ENCODE measurements at places on chromosomes 4 and X.

- DNase-seq, result no peak
These were observed 73.0 kb upstream of the CLCN4 start for GRCh38 chrX:10083809-10084208.

DNA sequence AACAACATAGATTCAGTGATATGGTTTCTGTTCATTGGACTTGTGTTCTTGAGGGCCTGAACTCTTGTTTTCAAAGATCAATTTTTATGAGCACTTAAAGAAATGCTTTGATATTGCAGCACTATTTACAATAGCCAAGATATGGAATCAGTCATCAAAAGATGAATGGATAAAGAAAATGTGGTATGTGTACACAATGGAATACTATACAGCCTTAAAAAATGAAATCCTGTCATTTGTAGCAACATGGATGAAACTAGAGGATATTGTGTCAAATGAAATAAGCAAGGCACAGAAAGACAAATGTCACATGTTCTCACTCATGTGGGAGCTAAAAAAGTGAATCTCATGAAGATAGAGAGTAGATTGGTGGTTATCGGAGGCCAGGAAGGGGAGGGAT is 21.9 kb downstream of the RNF128 start:
- DNase-seq, result no peak

- no peak for DNase-seq
These were observed 12.2 kb upstream of the EXOSC9 start for GRCh38 chr4:121788896-121789295.

- no peak for DNase-seq
These were observed 23.6 kb downstream of the SH3BP2 start for GRCh38 chr4:2816401-2816954.

- no peak for DNase-seq
These were observed 1.4 kb downstream of the SEPSECS start for GRCh38 chr4:25158817-25159216.

DNA sequence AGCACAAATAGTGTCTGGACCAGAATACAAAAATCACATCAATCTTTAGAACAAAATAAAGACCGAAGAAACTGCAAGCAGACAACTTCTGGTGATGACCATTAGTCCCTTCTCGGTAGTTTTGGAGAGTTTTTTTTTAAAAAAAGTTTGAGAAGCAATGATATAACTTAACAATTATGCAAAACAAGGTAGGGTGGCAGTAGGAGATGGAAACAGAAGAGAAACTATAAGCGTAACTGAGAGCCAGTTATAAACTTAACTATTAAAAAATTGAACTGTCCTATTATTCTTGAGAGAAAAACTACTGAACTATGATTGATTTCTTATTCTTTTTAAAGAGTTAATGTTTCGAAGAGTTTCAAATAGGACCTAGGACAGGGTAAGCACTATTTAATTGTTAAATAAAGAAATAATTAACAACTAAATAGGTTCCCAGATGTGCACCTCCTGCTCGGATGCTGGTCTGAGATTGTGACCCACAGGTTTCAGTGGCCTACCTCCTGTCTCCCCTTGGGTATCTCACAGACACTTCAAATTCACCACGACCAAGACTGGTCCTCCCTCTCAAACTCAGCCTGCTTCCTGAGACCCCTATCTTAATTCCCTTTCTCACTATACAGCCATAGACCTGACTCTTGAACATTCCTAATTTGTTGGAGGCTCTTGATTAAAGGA is 81.3 kb downstream of the LEF1 start:
- DNase-seq, result no peak

DNA sequence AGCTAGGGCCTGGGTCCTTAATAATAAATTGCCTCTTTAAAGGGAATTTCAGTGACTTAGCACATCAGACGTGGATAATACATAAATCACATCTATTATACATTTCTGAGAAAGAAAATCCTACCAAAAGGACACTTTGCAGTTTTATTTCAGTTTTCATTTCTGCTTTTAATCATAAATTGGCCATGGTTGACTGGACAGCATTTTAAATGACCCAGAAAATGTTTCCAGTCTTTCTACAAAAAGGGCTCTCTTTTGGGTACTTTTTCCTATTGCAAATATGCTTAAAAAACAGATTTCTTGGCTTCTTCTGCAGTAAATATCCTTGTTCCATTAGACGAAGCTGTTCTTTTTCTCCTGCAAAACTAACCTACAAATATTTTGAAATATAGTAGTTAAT is 41.4 kb upstream of the LPAR4 start:
- DNase-seq, result no peak

- no peak for DNase-seq
These were observed 76.4 kb downstream of the LEF1 start for GRCh38 chr4:108092288-108092687.

GRCh38 chr4:115660465-115660864 is 547.0 kb upstream of the NDST4 start:
- DNase-seq, result no peak

DNA sequence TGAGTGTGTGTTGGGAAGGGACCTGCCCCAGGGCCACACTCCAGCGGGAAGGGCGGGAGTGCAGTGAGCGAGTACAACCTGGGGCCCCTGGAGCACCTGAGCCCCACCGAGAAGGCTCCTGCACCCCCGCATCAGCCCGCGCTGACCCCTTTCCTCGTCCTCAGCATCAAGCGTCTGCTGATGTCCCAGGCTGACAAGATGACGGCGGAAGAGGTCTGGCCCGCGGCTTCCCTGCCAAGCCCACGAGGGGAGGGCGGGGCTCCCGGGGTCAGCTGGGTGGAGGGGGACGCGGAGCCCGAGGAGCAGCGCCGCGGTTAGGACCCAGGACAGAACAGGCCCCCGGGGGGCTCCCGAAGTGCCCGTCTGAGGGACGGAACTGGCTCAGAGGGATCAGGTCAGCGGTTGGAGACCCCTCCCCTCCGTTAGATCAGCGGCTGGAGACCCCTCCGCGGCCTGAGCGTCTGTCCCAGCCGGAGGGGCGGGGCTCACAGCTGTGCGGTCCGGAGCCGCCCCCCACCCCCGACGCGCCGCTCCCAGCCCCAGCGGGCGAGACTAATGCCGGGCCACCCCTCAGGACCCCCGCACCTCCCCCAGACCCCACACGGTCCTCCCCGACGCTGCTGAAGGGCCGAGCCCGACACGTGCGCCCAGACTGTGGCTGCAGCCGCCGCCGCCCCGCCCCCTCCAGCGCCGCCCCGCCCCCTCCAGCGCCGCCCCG is 6.7 kb downstream of the MYL5 start:
- no peak for DNase-seq

- DNase-seq, result no peak
These were observed 1293.6 kb upstream of the TENM3 start for GRCh38 chr4:180949424-180950213.

DNA sequence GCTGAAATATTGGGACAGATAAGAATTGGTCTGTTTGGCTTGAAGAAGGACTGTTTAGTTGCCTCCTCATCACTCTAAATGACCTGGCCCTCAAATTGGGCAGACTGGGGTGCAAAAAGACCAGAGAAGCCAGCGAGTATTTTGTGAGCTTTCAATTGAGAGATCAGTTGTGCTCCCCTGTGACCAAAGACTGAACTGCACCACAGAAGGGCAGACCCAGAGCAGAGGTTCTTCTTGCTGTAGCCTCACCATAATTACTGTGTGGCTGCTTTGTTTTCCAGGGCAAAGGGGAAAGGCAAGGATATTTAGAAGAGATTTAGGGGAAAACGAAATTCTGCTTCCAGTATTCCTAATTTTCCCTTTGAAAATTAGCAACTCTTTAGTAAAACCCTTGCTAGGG is 104.0 kb upstream of the MBNL3 start:
- no peak for DNase-seq

- DNase-seq, result no peak
These were observed 197.1 kb downstream of the SPRY1 start for GRCh38 chr4:123593655-123594054.

GRCh38 chrX:37349221-37350033 is at the start of gene PRRG1:
TSS of gene PRRG1 (plus strand) at chrX:37349364. CDS start at chrX:37406250, 56,886 bp downstream.
- peak; percentile 46 for DNase-seq

GRCh38 chr4:6267573-6267972 is 2.1 kb upstream of the WFS1 start:
- no peak for DNase-seq

DNA sequence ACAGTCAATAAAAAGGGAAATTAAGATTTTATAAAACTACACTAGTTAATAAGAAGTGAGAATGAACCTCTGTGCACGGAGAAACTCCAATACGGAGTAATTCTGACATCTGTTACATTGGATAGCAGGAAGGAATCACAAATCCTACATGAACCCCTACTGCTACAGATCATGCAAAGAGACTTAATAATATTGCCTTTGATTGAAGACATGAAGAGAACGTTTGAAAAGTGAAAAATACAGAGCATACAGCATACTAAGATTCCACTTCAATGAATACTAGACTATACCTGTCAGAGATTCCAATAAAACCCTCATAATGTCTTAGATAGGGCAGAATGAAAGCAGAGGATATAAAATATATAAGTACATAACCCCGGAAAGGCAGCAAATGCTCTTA is 360.4 kb upstream of the GALNT7 start:
- no peak for DNase-seq

- no peak for DNase-seq
These were observed 99.3 kb downstream of the AMMECR1 start for GRCh38 chrX:110218591-110218990.

- DNase-seq, result no peak
These were observed 1.2 kb upstream of the NEUROG2 start for GRCh38 chr4:112517067-112517634.

DNA sequence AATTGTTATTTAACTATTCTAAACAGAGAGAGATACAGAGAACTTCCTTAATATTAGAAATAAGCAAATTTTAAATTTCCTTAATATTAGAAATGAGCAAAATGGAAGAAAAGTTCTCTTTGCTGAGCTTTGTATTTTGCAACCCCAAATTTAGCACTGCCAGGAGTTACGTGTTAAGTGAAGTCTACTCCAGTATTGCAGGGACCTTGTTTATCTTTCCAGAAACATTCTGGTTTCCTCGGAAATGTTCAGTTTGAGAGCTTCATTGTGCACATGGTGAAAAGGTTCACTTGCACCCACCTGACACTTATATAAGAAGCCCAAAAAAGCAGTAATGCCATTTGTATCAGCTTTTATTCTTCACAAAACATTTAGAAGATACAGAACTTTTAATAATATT is 6.2 kb upstream of the CXorf38 start:
- DNase-seq, result no peak

Data from smooth muscle cell of the brain vasculature (primary cell).